GM23338 (cell line): ENCODE measurements at places on chromosomes 5 and 9. TPM values are rescaled to one million over a fixed set of nuclear protein-coding genes. Genes with fewer than 3 reads are reported as not detected.

DNA sequence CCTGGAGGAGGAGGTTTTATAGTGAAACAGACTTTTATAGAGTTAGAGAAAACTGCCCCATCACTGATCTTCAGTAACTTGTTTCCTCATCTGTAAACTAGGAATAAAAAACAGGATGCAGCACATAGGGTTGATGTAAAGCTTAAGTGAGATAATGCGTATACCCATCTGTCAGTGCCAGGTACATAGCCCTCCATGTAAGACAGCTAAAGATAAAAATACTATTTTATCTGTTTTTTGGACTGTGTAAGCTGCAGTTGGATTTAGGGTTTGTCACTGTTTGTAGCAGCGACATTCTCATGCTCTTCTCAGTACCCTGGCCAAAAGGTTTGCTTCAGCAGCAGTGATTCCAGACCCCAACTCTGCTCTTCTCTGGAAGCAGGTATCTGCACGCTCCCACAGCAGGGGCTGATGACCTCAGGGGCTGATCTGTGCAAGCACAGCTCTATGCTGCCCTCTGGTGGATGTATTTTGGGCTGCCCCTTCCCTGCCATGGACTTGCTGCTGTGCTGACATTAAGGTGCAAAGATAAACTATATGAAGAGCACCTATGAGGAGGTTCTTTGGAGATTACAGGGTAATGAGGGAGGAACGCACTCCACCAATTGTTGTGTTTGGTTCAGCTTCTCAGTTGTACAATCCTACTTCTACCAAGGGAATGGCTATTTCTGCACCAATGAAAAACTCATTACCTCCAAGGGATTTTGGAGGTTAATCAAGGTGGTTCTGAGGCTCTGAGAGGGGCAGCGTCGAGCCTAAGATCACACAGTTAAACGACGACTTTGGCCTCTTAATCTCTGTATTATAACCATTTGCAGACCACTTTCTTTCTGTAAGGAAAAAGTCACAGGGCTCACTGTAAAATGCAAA, 13.1 kb downstream of the HMHB1 start:
- H3K36me3 ChIP-seq, result no peaks in the 10 kb centered on the region
- no peaks in the 10 kb centered on the region for H3K4me1 ChIP-seq
- H3K4me3 ChIP-seq, result no peak overlapping the region

DNA sequence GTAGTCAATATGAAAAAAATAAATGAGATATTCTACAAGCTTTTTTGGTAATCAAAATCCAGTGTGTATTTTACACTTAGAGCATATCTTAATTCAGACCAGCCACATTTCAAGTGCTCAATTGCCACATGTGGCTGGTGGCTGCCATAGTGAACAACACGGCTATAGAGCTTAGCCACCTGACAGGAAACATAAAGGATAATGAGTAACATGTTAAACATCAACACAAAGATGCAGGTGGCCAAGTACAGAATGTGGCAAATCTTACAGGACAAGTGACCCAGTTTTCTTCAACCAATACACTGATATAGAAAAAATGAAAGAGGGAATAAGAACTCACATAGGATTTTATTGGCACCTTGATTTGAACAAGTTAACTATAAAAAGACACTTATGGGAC, 61.4 kb downstream of the KIF24 start:
- no peaks in the 10 kb centered on the region for H3K27me3 ChIP-seq
- no peak for DNase-seq
- H3K4me1 ChIP-seq, result no peaks in the 10 kb centered on the region
- H3K27ac ChIP-seq, result no peak overlapping the region

DNA sequence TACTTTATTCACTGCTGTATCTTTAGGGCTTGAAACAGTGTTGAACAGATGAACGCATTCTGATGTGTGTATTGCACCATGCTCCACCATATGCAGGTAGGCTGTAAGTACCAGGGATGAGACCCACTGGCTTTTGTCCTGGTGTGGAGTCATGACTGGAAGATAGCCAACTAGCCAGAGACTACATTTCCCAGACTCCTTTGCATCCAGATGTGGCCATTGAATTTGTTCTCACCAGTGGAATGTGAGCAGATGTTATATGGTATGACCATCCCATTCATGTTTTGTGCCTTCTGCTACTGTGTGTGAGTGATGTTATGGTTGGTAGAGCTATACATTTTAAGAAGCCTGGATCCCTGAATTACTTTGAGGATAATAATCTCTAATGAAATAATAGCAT, 7.4 kb upstream of the FBXL7 start:
- H3K27me3 ChIP-seq, result no peaks in the 10 kb centered on the region
- no peak overlapping the region for H3K4me3 ChIP-seq
- H3K4me1 ChIP-seq, result 0 out of 2 replicates have a peak, but pooled peaks cover 5% of the 10 kb centered on the region
- H3K36me3 ChIP-seq, result no peaks in the 10 kb centered on the region

DNA sequence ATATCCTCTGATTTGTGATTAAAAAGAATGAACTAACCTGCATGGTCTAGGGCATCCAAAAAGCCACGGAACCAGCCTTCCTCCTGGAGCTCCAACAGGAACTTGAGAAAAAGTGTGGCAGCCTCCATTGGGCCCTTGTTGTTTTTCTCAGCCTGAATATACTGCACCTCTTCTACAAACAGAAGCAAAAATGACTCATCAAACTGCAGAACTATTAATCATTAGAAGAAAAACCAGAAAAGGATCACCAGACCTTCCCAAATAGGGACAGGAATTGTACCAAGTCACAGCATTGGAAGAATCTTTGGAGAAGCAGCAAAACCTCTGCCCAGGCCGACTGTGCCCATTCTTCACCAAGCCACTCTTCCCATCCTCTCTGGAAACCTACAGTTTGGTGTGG, 25.2 kb downstream of the RIGI start:
- H3K27me3 ChIP-seq, result no peaks in the 10 kb centered on the region
- no peak for DNase-seq
- no peak overlapping the region for H3K27ac ChIP-seq
- peaks cover 9% of the 10 kb centered on the region; the same call in 1 of the 2 replicates for H3K36me3 ChIP-seq
- H3K4me3 ChIP-seq, result no peak overlapping the region

DNA sequence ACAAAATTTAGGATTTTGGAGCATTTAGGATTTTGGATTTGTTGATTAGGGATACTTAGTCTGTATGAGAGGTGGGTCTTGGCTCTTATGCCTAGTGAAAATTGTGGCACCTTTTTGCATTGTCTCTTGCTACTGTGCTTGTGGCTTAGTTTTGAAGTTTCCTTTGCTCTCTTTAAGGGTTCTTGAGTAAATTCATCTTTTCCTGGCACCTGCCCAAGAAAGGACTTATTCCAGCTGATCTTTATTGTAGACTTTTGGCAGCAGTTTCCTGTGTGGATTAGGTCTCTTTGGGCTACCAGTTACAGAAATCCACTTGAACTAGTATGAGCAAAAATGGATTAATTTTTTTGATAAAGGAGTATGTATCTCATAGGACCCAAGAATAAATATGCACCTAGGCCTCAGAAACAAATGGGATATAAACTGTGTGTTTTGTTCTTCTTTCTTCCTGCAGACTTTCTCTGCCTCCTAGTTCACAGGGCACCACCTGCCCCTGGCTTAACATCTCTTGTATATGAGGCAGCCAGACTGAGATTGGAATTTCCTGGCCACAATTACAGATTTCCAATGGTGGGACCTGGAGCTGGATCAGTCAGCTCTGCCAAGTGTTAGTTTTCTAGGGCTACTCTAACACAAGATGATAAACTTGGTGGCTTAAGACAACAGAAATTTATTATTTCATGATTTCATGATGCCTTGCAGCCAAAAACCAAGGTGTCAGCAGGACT, 44.6 kb downstream of the FOCAD start:
- no peak overlapping the region for H3K27ac ChIP-seq
- DNase-seq, result no peak
- no peaks in the 10 kb centered on the region for H3K36me3 ChIP-seq
- no peak overlapping the region for H3K4me3 ChIP-seq
- H3K4me1 ChIP-seq, result no peaks in the 10 kb centered on the region

GRCh38 chr5:143373076-143373475, 30.4 kb downstream of the NR3C1 start:
- no peaks in the 10 kb centered on the region for H3K27me3 ChIP-seq
- H3K4me3 ChIP-seq, result no peak overlapping the region
- no peak overlapping the region for H3K27ac ChIP-seq
- no peaks in the 10 kb centered on the region for H3K36me3 ChIP-seq
- peaks cover 11% of the 10 kb centered on the region for H3K4me1 ChIP-seq

GRCh38 chr5:158641016-158641415, 458.7 kb downstream of the EBF1 start:
- no peak for DNase-seq
- no peaks in the 10 kb centered on the region for H3K27me3 ChIP-seq
- no peak overlapping the region for H3K27ac ChIP-seq
- peaks cover 5% of the 10 kb centered on the region; the same call in 1 of the 2 replicates for H3K4me1 ChIP-seq
- H3K36me3 ChIP-seq, result no peaks in the 10 kb centered on the region

- H3K4me3 ChIP-seq, result no peak overlapping the region
- no peak overlapping the region for H3K27ac ChIP-seq
- H3K4me1 ChIP-seq, result 0 out of 2 replicates have a peak, but pooled peaks cover 7% of the 10 kb centered on the region
These were observed 157.5 kb downstream of the MAPKAP1 start for GRCh38 chr9:125549465-125549871.

GRCh38 chr9:78365748-78366697, 69.1 kb downstream of the PSAT1 start:
- H3K36me3 ChIP-seq, result no peaks in the 10 kb centered on the region
- no peak overlapping the region for H3K4me3 ChIP-seq

GRCh38 chr9:75544815-75545214, 345.7 kb upstream of the PCSK5 start:
- H3K36me3 ChIP-seq, result no peaks in the 10 kb centered on the region
- no peaks in the 10 kb centered on the region for H3K4me1 ChIP-seq
- no peak overlapping the region for H3K4me3 ChIP-seq
- no peak overlapping the region for H3K27ac ChIP-seq

PCDHB3 gene
- polyA plus RNA-seq, result 4.7 and 5.2 TPM in 2 replicates

RARS1 gene
- polyA plus RNA-seq, result 63.5 and 75.1 TPM in 2 replicates

PDCD1LG2 gene
- not detected in 2 replicates for polyA plus RNA-seq

CCNI2 gene
- 0.55 and 1.1 TPM in 2 replicates for polyA plus RNA-seq

EXOSC3 gene
- 143 and 149 TPM in 2 replicates for polyA plus RNA-seq

PCDHB12 gene
- 0.80 and 1.3 TPM in 2 replicates for polyA plus RNA-seq
